ENCODE measurements at places on chromosomes 4 and X. TPM values are rescaled to one million over a fixed set of nuclear protein-coding genes. Genes with fewer than 3 reads are reported as not detected.

GRCh38 chr4:166655705-166656104 is 578.6 kb downstream of the SPOCK3 start:
- DNase-seq = no peak

- no peak for DNase-seq
Observed at GRCh38 chr4:76639288-76639687, 204.3 kb downstream of the SHROOM3 start.

DNA sequence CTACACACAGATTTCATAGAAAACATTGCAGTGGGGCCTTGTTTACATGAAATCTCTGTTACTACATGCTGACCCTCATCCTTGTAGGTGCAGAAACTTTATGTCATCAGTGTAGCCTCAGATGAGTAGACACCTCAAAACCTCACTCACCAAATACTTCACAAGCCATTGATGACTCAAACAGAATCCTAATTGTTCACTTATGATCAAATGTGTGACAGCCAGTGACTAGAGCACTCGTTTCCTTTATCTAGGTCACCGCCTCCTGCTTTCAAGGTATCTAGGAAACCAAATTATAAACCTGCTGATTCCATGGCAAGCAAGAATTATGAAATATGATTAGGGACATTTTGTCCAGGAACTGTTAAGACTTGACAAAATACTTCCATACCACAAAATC is 255.8 kb upstream of the GPRIN3 start:
- no peak for DNase-seq

DNA sequence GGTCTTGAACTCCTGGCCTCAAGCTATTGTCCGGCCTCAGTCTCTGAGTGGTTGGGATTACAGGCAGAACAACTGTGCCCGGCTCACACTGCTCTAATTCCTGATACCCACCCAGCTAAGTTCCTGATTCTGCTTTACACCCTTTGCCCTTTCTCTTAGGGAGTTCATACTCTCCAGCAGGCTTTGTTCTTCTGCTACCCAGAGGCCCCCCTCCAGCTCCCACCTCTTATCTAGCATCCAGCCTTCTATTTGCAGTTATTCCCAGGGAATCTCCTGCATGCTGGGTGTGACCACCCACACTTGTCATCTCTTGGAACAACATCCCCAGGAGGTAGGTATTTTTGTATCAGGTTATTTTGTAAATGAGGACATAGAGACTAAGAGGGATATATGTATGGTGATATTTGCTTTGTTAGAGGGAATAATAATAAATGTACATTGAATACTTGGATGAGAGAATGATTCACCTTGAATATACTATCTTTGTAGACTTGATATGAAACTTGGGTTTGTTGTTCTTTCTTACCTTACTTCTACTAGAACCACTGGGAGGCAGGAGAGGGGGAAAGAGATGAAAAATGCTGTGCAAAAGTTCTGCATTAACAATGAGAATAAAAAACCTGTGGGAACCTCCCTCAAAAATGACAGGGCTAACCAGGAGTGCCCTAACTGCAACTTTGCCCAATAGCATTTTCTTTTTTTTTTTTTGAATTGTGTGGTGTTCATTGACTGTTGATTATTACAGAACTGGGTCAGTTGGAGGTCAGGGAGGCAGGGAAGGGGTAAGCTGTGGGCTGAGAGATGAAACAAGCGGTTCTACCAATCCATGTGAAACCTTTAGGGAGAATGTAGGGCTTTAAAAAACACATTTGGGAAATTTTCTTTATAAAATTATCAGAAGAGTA is 157.4 kb downstream of the SPRY1 start:
- DNase-seq = no peak

The F9 gene
- polyA plus RNA-seq = not detected

The WAS gene
- 2.2 TPM for polyA plus RNA-seq

The RASL11B gene
- polyA plus RNA-seq = 45.9 TPM

The MMRN1 gene
- polyA plus RNA-seq = 0.62 TPM

DNA sequence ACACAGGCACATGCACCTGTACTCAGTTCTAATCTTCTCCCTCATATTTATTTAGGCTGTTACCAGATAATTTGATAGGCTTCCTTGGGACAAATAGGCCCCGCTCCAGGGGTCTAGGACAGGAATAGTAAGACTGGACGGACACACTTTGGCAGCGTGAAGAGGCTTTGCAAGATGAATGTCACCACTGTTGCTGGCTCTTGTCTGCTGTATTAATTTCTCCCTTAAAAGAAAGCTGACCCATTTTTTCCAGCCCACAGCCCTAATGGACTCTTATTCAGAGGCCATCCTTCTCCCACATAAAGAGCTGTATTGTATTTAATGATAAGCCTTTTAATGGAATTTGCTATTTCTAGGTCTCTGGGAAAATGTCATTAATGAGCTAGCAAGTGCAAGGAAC is 18.0 kb downstream of the FAM184B start:
- DNase-seq = no peak

- DNase-seq = no peak
Observed at GRCh38 chr4:89493367-89493766, 185.8 kb upstream of the GPRIN3 start.

GRCh38 chr4:74202062-74202586 is 44.2 kb downstream of the MTHFD2L start:
- no peak for DNase-seq

The USP17L15 gene
- polyA plus RNA-seq = not detected

GRCh38 chrX:103356858-103357257 is 552 bp downstream of the TCEAL9 start:
- peak; percentile 65 for DNase-seq

DNA sequence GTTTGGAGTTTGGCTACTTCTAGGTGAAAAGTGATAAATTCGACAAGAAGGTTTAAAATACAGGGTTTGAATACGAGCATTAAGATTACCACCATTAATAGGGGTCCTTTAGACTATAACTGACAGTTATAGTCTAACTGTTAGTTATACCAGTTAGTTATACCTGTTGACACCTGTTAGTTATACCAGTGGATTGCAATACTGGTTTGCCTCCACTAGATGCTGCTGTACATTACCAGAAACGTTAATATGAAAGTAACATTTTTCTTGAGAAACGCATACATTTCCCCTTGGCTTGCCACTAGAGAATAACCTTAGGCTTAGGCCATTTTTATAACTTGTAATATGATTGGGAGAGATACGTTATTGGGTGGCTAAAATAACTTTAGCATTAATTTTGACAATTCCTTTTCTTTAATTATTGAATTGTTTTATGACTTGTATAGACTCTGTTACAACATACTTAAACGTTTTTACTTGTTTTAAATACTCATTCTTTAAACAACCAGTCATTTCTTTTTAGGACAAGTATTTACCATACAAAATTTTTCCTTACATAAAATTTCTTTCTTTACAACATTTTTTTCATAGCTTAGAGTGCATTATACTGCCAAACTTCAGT is 911.2 kb downstream of the FSTL5 start:
- no peak for DNase-seq

The ATP2B3 gene
- polyA plus RNA-seq = 0.37 TPM

DNA sequence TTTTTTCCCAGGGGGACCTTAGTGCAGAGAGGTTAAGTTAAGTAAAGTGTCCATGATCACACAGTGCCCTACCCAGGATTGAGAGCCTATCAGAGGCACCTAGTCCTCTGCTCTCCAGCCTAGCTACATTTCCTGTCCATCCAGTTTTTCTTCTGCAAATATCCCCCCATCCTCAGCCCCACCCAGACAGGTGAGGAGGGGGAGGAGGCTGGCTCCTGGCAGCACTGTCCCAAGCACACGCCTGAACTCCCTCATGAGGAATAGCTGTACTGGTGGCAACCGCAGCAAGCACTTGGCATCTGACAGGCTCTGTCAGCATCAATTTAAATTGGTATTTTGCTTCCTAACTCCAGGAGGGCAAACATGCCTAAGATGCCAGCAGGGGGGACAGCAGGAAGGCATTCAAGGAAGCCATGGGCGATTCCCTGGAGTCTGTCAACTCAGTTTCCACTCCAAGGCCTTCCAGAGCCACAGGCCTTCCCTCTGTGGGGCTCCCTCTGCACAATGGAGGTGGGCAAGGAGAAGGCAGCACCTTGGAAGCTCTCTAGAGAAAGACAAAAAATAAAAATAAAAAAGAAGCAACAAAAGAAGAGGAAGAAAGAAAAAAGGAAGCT is 6.4 kb upstream of the FRMPD3 start:
- DNase-seq = no peak

The GPR78 gene
- not detected for polyA plus RNA-seq

The AFF2 gene
- 0.09 TPM for polyA plus RNA-seq

DNA sequence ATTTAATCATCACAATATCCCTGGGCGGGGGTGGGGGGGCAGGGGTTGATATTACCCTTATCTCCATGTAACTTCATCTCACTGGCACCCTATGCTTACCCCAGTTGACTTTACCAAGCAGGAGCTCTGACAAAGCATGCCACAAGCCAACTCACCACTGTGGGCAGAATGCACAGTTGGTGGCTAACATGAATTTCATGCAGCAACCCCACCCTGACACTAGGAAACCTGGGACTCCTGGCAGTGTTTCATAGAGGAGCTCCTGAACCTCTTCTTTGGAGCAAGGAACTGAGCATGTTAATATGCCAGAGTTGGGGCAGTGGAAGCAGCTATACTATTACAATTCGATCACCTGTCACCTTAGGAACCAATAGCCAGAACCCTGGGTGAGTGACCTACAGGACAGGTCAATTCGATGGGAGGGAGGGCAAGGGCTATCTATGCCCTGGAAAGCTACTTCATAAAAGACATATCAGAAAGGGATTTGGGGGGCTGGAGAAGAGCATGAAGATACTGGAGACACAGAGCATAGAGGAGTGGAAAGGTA is 97.2 kb upstream of the ACSL4 start:
- no peak for DNase-seq

GRCh38 chr4:114217150-114217817 is 237.8 kb upstream of the ARSJ start:
- peak; percentile 14 for DNase-seq

The TIGD4 gene
- polyA plus RNA-seq = 0.75 TPM

- no peak for DNase-seq
Observed at GRCh38 chr4:54120518-54120917, 20.6 kb downstream of the GSX2 start.

The VSIG1 gene
- not detected for polyA plus RNA-seq

The SHOX gene
- not detected for polyA plus RNA-seq

- DNase-seq = no peak
Observed at GRCh38 chr4:159117968-159118367, 15.1 kb downstream of the RAPGEF2 start.

- DNase-seq = no peak
Observed at GRCh38 chr4:137626942-137627738, 94.8 kb upstream of the PCDH18 start.

The GALNTL6 gene
- not detected for polyA plus RNA-seq

The KCNE5 gene
- not detected for polyA plus RNA-seq

DNA sequence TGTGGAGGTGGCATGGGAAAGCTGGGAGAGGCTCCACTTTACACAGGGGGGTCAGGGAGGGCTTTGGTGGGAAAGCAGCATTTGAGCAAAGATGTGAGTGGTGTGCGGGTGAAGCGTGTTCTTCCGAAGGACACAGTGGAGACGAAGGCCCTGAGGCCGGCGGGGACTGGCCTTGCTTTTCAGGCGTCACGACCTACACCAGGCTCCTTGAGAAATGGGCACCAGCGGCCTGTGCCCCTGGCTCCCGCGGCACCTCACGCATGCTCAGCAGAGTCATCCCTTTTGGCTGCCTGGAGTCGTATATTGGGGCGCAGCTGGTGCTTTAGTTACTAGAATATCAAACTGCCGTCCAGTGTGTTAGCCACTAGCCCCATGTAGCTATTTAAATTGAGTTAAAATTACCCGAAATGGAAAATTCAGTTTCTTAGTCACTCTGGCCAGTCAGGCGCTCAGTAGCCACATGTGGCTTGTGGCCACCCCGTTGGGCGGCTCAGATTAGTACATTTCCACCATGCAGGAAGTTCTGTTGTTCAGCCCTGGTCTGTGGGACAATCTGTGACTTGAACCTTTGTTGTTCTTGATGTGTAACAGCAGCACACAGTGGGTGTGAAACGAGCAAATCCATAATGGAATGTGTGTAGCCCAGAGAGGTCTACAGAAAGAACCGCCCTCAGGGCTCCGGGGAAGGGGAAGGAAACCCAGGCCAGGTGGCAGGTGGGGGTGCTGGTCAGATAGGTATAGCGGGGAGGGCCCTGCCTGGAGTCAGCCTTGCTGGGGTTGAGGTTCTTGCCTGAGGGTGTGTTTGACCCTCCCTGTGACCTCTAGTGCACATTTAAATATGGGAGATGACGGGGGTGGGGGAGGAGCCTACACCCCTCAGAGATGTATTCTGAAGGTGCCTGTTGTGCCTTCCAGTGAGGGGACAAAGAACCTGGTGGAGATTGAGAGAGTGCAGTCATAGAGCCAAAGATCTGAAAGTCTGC is 30.4 kb downstream of the TBC1D14 start:
- no peak for DNase-seq

GRCh38 chrX:17692709-17693346 is 44.5 kb upstream of the SCML1 start:
- DNase-seq = peak; percentile 56

The RBM47 gene
- polyA plus RNA-seq = 61.5 TPM

GRCh38 chr4:142091691-142092182 is 455.4 kb downstream of the IL15 start:
- DNase-seq = peak; percentile 4

The TRIM60 gene
- not detected for polyA plus RNA-seq

The CT47B1 gene
- not detected for polyA plus RNA-seq

The GPM6B gene
- polyA plus RNA-seq = 6.3 TPM

DNA sequence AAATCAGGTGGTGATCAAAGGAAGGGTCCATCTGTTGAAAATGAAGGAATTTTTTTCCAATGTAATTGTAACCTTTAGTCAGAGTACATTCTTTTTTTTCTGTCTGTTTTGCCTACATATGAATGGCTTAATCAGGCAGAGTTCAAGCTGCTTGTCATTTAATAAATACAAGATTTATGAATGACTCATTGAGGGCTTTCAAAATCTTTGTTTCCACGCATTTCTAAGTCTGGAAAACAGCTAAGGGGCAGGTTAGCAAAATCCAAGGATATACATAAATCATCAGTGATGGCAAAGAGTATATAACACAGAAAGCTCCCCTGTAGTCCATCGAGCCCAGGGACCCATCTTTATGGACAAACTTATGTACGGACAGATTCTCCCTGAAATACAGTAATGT is 1.8 kb downstream of the CA5B start:
- no peak for DNase-seq

The ZNF157 gene
- polyA plus RNA-seq = 0.17 TPM

DNA sequence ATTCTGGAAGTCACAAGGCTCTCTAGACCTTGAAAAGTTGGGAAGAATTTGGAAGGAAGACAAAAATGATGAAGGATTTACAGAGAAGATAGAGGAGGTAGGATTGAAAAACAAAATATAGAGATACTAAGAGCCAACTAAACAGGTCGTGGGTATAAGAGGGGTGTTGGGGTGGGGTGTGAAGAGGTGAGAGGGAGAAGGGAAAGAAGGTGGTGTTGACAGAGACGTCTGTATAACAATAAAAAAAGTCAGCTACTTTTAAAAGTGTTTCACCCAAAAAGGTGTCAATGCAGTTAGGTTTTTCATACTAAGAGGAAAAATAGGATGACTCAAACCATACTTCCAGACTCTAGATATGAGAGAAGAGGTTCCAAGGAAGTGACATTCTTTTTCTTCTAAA is 33.0 kb upstream of the MAP3K15 start:
- no peak for DNase-seq

DNA sequence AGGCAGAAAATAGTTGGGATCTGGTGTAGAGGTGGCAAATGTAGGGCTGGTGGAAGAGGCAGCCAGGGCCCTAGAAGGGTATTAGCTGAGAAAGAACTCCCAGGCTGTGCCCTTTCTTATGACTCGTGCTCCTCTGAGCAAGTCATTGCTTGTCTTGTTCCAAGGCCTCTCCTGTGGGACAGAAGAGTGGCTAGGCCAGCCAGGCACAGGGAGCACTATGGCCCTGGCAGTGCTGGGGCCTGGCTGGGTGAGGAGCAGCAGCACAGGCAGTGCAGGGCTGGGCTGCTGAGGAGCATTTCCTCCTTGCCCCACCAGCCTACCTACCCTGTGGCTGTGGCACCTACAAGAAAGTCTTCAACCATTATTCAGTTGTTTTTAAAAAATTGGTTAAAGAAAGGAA is 298.5 kb upstream of the NR3C2 start:
- no peak for DNase-seq

Measured in kidney (tissue), 22 donors.